ENCODE measurements at places on chromosomes 4 and X. TPM values are rescaled to one million over a fixed set of nuclear protein-coding genes. Genes with fewer than 3 reads are reported as not detected.

Gene PCDH7
- total RNA-seq, result 0.11 TPM

Gene SLAIN2
- 18.3 TPM for total RNA-seq

Gene MAGEE2
- total RNA-seq, result not detected

Gene BRS3
- total RNA-seq, result not detected

Gene PHOX2B
- not detected for total RNA-seq

Gene PPP2R2C
- 35.1 TPM for total RNA-seq
